ENCODE measurements at places on chromosomes 1 and 21.

GRCh38 chr1:206510371-206510770, 3.0 kb downstream of the RASSF5 start:
- no peak for DNase-seq

- DNase-seq = no peak
Observed at GRCh38 chr1:111470596-111470995, 3.2 kb upstream of the C1orf162 start.

DNA sequence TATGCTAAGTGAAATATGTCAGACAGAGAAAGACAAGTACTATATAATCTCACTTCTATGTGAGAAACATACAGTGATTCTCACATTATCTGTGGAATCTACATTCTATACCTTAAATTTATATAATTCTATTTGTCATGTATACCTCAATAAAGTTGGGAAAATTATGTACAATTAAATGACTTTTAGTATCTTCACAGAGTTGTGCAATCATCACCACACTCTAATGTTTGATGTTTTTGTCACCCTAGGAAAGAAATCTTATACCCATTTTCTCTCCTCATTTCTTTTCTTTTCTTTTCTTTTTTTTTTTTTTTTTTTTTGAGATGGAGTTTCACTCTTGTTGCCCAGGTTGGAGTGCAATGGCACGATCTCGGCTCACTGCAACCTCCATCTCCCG, 37.0 kb upstream of the TINAGL1 start:
- no peak for DNase-seq

DNA sequence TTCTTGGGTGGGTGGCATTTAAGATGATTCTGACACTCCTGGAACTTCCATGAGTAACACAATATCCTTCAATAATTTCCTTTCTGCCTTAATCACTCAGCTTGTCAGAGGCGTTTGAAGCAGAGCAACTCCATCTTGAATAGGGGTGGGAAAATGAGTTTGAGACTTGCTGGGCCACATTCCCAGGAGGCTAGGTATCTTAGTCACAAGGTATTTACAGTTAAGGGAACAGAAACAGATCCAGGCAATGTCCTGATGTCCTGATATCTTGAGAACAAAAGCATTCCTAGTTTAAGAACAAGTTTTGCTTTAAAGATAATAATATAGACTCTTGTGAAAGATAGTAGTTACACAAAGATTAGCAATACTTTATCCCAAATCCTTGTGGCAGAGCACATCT, 76.6 kb upstream of the KIAA0040 start:
- no peak for DNase-seq

DNA sequence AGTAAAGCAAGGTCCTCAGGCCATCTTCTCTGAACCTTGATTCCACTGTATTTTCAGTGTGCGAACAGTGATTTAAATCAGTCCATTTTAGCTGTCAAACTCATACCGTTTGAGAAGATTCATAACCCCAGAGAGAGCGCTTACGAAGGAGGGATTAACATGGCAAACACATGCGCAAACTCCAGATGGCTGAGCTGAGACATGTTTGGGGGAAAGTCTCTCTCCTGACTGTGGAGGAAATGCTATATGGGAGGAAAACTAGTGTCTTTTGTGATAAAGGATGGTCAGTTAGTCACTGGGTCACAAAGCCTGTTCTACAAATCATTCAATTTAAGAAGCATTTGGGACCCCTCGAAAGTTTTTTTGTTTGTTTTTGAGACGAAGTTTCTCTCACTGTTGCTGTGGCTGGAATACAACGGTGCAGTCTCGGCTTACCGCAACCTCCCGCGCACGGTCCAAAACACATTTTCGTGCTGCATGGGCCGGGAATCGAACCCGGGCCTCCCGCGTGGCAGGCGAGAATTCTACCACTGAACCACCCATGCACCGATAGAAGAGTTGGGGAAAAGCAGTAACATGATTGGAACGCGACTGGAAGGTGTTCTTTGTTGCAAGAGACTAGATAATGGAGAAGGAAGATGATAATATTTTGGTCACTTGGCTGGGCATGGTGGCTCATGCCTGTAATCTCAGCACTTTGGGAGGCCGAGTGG, 58.4 kb upstream of the CXADR start:
- no peak for DNase-seq

DNA sequence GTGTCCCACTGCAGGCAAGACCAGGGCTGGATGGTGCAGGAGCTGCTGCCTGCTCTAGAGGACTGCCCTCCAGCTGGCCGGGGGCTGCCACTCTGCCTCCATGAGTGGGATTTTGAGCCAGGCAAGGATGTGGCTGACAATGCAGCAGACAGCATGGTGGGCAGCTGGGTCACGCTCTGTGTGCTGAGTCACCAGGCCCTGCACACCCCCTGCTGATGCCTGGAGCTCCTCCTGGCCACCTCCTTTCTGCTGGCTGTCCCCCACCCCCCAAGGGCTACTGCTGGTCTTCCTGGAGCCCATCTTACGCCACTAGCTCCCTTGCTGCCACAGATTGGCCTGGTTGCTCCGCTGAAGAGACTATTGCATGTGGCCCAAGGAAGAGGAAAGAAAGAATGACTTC, 3.9 kb upstream of the ZSCAN20 start:
- no peak for DNase-seq

- no peak for DNase-seq
Observed at GRCh38 chr1:10692401-10693021, 103.9 kb downstream of the CASZ1 start.

DNA sequence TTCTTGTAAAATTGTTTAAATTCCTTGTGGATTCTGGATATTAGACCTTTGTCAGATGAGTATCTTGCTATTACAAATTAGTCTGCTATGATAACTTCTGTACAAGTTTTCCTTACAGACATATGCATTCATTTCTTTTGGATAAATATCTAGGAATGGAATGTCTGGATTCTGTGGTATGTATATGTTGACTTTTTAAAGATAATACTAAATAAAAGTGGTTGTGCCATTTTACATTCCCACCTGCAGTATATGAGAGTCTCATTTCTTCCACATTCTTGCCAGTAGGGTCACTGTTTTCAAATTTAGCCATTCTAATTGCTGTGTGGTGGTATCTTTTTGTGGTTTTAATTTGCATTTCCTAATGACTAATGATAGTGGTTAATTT, 53.9 kb downstream of the SYDE2 start:
- DNase-seq = no peak

DNA sequence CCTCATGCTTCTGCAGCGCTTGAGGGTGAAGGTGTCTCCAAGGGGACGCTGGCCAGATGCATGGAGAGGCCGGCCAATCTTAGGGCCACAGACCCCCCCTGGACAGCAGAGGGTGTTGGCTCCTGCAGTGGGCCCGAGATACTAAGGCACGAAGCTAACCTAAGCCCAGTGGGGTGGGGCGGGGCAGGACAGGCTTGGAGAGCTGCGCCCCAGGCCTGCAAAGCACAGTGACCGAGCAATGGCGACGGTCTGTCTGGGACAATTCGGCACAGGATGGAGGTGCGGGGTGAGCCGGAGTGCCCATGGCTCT, 1.3 kb downstream of the FNDC10 start:
- no peak for DNase-seq

All from NCI-H1417 treated with DMSO at 0.1 percent for 48 hours (cell line).